Astrocyte of the spinal cord (primary cell): ENCODE measurements at places on chromosomes 7 and 10.

DNA sequence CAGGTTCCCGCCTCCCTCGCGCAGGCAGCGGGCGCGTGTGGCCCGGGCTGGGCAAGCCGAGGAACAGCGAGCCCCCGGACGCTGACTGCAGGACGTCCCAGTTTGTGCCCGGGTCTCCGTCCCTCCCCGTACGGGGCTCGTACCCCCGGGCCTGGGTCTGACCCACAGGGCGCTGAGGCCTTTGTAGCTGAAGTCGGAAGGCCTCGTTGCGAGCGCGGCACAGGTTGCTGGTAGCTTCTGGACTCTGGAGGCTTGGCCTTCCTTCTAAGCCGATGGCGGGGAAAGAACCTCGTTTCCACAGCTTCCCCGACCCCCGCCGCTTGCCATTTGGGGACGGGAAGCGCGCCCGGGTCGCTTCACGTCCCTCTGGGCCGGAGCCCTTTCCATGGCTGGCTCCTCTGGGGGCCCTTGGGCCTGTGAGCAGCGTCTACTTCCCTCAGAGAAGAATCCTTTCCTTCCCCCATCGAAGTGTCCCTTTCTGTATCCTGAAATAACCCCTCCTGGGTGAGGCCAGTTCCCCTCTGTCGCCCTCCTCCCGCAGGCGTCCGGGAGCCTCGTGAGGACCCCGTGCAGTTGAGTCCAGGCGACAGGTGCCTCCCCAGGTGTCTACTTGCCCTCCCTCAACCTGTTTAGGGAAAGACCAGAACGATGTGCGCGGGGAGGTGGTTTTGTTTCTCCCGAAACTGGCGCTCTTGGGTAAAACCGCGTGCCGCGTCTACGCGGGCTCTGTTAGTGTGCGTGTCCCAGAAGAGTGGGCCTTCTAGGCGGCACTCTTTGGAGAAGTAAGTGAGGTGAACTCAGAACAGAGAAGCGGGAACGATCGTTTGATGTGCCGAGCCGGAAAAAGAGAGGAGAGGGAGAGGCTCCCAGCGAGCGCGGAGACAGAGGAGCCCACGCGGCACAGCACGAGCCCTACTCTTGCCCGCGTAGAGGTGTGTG is 9.3 kb downstream of the EVX1 start:
- DNase-seq, result no peak

DNA sequence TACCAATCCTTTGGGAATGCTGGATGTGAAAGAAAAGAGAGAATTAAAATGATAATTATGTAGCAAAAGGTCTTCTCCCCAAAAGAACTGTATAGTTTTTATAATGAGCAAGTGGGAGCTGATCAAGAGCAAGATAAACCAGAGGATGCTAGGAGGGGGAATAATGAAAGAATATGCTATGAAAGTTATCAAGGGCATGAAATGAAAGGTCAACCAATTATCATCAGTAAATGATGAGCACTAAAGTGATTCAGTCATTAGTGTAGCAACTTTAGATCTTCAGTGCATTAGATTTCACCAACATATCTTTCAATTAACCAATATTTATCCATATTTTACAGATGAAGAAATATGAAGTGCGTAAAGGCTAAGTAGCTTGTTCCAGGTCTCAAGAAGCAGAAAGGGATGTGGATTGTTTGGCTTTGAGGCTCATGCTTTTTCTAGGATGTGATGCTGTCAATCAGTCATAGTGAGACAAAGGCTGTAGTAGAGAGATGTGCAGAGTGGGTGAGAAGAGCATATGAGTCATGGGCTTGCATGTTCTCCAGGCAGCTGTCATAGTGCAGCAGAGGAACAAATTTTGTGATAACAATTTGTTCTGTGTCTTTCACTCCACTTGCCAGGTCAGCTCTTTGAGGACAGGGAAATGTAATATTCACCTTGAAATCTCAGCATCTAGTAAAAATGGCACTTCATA is 5.7 kb upstream of the OR2F2 start:
- no peak for DNase-seq

DNA sequence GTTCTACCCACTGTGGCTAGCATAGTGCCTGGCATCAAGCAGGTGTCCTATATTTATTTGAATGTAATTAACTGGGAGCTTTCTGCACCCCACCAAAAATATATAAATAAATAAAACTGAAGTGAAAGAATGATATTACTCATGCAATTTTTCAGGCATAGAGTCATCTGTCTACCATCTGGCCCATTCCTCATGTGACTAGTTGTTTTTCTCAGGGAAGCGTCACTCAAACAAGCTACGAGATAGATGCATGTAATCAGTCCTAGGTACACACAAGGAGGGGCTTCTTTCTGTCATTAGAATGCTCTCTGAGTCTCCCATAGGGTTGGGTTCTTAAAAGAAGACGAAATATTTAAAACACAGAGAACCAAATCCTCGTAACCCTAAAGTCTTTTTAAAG is 255.5 kb upstream of the KMT2E start:
- DNase-seq, result no peak

- DNase-seq, result no peak
Measured at GRCh38 chr10:96352582-96352981, 6.2 kb downstream of the OPALIN start.

DNA sequence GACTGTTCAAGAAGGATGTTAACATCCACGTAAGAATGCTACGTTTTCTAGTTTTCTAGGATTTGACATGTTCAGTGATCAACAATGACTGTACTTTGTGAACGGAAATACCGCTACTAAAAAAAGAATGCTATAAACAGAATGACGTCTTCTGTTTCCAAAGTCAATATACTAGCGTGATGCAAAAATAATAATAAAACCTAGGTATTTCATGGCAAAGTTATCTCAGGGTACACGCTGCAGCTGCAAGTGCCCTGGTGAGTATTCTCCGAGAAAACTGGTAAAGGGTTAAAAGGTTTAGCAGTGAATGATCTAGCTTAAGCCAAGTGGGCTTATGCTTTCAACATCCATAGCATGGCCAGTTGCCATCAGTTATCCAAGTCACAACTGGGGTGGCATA is 653.3 kb upstream of the PFKP start:
- DNase-seq, result no peak

- DNase-seq, result no peak
Measured at GRCh38 chr10:6199131-6199733, 3.5 kb upstream of the PFKFB3 start.

DNA sequence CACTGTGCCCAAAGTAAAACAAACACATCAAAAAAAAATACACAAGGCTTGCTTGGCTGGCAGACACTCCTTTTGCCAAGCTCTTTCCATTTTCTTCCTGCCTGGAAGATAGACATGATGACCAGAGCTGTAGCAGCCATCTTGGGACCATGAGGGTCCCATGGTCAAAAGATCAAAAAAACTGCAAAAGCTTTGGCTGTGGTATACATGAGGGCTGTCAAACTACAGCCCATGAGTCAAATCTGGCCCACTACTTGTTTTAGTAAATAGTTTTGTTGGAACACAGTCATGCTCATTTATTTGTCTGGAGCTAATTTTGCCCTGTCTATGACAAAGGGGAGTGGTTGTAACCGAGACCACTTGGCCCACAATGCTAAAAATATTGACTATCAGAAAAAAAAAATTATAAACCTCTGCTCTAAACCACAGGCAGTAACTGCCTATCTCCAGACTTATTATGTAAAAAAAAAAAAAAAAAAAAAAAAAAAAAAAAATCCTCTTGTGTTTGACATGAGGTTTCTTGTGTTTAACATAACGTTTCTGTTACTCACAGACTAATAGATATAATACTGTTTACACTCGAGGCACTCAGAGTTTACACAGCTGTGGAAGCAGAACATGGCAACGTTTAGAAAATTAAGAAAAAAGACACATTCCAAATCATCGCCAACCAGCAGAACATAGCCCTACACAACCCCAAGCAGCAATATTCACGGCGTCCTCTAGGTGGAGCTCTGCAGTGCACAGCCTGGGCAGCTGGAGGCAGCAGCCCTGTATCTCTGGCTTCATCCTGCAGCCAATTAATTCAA is 36.9 kb downstream of the ASB13 start:
- peak; percentile 76 for DNase-seq

DNA sequence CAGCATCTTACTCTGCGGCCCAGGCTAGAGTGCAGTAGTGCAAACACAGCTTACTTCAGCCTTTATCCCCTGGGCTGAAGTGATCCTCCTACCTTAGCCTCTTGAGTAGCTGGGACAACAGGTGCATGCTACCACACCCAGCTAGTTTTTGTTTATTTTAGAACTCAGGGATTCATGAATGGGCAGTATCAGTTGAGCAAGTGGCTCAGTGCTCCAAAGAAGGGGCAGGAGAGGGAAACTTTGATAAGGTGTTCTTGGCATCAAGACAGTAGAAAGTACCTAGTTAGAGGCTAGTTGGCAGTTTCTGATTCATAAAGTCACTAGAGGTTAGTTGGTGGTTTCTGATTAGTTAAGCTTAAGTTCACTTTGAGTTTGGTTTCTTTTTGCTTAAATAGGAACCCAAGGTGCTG is 18.4 kb downstream of the TRIM24 start:
- DNase-seq, result peak; percentile 7

GRCh38 chr7:106287786-106288185 is 3.0 kb upstream of the NAMPT start:
- DNase-seq, result no peak

- no peak for DNase-seq
Measured at GRCh38 chr7:140317597-140317996, 80.7 kb downstream of the SLC37A3 start.

GRCh38 chr10:89367529-89367928 is 10.3 kb upstream of the IFIT1B start:
- peak; percentile 8 for DNase-seq

DNA sequence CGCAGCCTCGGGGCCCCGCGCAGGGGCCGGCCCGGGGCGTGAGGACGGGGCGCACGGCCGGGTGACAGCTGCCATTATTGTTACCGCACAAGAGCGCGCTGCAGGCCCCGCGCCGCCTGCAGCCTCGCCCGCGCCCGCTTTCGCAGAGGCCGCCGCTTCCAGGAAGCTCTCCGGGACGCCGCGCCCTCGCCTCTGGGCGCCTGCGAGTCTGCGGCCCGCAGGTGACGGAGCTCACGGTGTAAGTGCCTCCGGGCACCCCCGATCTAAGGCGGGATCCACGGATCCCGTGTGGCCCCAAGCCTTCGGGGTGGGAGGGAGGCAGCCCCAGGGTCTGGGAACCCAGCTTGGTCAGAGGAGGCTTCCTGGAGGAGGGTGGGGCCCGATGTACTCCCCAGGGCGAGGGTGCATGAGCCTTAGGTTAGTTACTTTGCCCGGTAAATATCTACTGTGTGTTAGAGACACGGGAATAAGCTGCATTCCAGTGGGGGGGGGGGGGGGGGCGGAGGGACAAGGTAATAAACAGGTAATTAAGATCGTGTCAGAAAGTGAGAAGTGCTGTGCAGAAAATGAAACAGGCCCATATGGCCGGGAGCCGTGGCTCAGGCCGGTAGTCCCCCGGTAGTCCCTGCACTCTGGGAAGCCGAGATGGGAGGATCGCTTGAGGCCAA is 638 bp downstream of the IQCE start:
- peak; percentile 9 for DNase-seq

DNA sequence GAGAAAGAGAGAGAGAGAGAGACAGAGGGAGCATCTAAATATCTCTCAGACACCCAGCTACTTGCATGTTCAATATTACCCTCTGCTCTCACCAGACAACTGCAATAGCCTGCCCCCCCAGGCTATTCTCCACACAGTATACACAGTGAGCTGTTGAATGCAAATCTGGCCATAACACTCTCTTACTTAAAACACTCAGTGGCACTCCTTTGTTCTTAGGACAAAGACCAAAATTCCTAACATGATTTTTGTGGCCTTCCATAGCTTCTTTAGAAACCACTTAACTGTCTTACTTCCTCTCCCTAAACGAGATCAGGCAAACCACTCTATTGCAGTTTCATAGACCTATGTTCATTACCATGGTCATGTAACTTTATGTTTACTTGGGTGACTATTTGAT is 903.6 kb upstream of the AUTS2 start:
- DNase-seq, result peak; percentile 37
